Stimulated activated naive CD4-positive, alpha-beta T cell (primary cell): ENCODE measurements at places on chromosomes 1 and 21.

DNA sequence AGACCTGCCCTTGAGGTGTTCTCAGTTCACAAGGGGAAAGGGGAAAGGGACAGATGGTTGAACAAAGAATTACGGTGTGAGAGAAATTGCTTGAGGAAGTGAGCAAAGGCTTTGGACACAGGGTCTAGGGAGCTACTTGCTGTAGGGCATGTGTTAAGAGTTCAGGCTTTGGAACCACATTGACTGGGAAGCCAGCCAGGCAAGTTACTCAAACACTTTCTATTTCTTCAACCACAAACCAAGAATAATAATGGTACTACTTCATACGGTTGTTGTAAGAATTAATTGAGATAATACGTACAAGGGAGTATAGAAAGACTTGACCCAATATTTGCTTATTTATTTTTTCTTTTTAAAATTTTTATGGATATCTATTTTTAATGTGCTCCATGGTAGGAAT, 26.6 kb downstream of the AK4 start:
- DNase-seq = no peak

DNA sequence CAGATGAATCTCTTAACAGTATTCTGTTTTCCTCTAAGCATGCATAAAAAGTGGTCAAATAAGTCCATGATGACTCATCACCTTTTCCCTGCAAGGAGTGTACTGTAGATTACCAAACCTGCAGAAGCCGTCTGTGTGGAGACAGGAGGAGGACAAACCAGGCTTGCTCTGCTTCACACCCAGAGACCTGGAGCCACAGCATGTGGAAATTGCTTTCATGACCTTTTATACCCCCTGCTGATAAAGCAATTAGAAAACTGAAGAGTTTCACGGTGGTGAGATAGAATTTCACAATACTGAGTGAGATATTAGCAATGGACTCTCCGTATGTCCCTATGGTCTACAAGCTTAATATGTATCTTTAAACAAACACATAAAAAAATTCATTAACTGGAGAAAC, 9.4 kb downstream of the CORT start:
- DNase-seq = no peak

GRCh38 chr21:42465008-42465802, 30.8 kb downstream of the RSPH1 start:
- DNase-seq = no peak

GRCh38 chr1:156368889-156369684, at the start of gene RHBG:
RHBG (plus strand) TSS chr1:156369211; CDS start chr1:156369250, 39 bp downstream.
- no peak for DNase-seq

- no peak for DNase-seq
Observed at GRCh38 chr1:205274041-205274691, 46.4 kb downstream of the TMCC2 start.

DNA sequence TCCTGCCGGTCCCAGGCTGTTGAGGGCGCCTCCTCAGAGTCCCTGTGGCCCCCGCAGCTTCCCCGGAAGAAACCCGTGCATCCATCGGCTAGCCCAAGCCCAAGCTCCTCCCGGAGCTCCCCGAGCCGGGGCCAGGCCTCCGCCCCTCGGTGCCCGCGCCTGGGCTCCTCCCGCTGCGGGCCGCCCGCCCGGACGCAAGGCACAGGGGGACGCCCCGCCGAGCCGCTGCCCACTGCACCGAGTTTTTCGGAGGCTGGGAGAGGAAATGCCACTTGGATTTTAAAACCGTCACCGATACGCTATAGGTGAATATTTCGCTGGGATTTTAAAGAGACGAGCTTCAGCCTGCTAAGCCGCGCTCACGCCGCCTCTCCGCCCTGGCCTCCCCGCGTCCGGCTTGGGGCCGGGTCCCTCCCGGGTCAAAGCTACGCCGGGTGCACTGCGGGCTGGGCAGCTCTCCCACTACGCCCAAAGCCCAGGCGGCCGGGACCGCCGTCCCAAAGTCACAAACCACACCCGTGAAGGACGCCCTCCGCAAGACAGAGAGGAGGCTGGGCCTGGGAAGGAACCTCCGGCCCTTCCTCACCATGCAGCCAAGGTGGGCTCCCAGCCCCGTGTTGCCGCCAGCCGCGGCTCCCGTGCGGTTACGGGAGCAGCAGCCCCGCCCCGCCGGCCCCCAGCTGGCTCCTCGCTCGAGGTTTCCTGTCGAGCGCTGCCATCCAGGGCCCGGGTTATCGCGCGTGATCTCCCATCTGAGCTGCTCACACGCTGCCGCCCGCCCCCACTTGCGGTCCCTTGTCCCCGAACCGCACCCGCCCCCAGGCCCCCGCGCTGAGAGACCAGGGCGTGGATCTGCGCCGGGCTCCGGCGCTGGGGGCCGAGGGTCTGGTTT, 63.2 kb downstream of the CD247 start:
- peak; percentile 83 for DNase-seq

DNA sequence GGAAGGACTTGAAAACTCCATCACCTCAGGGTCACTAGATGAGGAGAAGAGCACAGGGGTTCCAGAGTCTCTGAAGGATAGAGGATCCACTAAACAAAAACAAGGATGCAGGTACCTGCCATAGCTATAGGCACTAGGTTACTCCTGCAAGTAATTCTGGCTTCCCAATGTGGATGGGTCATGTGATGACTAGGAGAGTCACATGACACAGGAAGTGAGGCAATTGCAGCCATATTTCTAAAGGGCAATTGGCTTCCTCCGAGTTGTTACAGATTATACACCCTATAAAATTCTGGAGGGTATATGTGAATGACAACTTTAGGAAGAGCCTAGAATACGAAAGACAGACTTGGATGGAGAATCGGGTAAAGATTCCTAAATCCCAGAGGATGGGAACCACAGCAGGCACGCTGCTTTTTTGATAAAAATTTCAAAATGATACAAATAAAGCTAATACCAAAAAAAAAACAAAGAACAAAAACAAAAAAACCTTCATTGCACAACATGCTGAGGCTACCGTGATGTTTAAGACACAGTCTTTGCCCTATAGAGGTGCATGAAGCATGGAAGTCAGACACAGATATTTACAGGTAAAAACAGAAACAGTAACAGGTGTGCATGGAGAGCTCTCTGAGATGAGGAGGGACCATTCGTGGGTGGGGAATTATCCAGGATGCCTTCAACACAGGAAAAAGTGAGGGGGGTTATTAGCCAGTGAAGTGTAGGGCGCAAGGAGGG, 10.5 kb downstream of the MTX1 start:
- DNase-seq = no peak

- no peak for DNase-seq
Observed at GRCh38 chr1:101820071-101820470, 176.7 kb downstream of the OLFM3 start.

DNA sequence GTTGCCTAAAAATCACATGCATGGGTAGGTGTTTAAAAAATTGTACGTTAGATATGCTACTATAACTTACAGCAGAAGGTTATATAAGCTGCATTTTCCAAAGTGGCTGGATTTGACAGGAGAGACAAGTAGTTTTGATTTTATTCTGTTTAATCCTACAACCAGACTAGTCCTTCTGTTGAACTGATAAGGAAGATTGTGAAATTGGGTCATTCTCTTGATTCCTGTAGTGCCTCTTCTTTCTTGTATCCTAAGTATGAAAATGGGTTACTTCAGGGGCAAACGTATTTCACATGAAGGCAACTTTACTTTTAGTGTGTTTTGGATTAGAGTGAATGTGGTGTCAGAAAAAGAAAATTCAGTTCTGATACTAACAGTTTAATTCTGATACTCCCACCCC, 19.0 kb downstream of the CDC42 start:
- no peak for DNase-seq

- DNase-seq = no peak
Observed at GRCh38 chr1:39048745-39049370, 22.7 kb downstream of the NDUFS5 start.

DNA sequence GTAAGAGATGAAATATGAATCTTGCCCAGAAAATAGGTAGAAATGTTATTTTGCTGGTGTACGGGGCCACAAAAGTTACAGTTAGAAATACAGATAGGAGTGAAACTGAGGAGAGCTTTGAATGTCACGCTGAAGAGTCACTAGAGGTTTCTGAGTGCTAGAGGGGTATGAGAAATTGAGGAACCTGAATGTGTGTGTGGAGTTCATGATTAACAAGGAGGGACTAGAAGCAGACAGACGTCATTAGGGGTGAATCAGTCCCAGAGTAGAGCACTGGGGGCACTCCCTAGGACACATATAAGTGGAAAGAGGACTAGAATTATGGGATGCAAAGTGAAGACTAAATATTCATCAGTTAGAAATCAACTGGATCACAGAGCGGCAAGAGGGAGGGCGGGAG, 188.9 kb upstream of the MAP1LC3C start:
- no peak for DNase-seq

DNA sequence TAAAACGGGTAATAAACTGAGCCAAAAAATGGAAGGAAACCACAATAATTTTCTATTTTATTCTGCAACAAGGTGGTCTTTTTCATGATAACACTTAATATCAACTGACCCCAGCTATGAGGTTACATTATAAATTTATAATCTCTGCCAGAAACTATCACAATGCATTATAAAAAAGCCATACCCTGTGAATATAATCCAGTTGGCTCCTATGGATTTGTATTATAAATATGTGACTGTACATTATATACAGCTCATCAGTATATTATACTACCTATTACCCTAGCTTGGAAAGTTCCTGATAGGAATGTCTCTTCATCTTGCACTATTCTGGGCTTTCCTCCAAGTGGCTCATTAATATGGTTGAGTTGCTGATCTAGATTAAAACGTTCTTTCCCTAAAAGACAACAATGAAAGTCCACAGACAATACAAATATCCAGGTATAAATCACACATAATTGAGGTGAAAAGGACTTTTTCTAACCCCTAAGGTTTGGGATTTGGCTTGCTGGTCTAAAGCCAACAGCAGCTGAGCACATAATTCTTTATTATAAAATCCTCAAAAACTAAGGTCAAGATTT, 487.7 kb downstream of the TTLL7 start:
- no peak for DNase-seq

DNA sequence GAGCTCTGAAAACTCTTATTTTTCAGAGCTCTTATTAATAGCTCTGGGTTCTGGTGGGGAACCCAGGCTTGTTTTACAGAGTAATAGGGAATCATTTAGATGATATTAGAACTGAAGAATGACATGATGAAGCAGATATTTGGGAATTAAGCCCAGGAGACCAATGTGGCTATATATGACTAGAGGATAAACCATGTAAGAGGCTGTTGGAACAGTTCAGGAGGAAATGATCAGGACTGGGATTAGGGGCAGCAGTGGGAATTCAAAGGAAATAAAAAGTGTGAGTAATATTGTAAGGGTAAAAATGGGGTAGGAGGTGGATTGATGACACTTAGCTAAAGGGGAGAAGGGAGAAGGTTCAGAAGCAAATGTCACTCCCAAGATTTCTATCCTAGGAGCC, 58.6 kb downstream of the GIPC2 start:
- no peak for DNase-seq

DNA sequence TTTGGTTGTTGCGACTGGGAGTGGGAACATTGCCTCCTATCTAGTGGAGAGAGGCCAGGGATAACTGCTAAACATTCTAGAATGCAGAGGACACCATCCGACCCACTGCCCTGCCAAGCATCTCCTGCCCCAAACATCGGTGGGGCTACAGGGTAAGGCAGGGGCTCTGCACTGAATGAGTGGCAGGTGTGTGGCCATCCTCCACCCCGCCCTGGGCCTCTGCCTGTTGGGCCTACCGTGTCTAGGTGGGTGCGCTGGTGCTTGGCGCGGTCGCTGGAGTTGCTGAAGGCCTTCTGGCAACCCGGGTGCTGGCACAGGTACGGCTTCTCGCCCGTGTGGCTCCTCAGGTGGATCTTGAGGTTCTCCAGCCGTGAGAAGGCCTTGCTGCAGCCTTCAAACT, 70.4 kb downstream of the DMRTB1 start:
- DNase-seq = no peak

DNA sequence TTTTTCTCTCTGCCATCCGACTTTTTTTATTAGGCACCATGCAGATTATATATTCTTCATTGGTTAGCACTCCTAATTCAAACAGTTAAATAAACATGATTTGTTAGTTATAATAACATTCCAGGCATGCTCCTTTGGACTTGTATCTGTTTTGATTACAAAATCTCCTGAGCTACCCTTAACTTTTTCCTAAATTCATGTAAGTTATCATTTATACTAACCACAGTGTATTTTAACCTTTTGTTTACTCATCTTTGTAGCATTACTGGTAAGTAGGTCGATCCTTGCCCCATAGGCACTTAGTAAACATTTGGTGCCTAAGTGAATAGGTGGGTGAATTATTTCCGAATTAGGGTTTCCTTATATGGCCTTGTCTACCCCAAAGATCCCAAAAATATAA, 43.8 kb downstream of the MIER1 start:
- no peak for DNase-seq

- DNase-seq = no peak
Observed at GRCh38 chr1:68087184-68087583, 36.8 kb upstream of the DIRAS3 start.

DNA sequence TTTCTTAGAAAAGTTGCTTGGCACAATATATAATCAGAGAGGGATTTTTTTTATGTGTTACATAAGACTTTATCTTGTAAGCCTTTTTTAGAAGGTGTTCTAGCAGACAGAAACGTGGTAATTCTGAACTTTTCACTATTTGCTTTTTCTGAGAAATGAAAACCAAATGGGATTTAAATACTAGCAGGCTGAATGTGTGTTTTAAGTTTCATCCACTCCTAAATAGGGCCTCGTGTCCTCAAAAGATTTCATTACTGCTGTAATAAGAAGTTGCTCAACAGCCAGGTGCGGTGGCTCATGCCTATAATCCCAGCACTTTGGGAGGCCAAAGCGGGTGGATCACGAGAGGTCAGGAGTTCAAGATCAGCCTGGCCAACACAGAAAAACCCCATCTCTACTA, 44.7 kb upstream of the FMO2 start:
- no peak for DNase-seq

DNA sequence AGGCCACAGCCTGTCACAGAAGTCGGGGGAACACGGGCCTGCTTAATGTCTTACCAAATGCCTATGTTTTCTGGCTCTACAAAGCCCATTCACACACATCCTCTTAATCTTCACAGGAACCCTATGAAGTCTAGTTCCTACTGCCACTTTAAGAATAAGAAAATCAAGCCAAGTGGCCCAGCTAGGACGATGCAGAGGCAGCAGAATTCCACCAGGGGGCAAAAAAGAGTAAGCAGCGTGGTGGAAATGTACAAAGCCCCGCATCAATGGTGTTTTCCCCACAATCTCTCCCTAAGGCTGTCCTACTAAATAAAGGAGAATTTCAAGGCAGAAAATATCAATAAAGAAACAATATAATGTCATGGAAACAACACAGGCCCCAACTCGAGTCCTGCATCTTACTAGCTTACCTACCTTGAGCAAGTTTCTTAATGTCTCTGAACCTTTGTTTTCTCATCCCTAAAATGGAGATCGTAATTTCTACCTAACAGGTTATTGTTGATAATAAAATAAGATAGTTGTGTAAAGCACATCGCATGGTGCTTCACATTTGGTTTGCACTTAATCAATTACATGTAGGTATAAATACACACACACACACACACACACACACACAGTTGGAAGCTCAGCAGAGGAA, 21.4 kb downstream of the SEC16B start:
- no peak for DNase-seq

DNA sequence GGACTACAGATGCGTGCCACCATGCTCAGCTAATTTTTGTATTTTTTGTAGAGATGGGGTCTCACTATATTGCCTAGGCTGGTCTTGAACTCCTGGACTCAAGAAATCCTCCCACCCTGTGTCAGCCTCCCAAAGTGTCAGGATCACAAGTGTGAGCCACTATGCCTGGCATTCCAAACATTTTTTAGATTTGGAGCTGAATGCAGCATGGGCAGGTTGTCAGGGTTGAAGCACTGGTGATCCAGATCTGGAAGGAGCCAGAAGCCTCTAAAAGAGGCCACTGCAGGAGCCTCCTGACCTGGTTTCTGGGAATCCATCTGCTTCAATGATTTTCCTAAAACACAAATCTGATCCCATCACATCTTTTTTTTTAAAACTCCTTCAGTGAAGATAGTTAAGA, 1.8 kb upstream of the CTPS1 start:
- no peak for DNase-seq
